Uterus (tissue), 4 donors: ENCODE measurements at places on chromosomes 12 and 14. TPM values are rescaled to one million over a fixed set of nuclear protein-coding genes. Genes with fewer than 3 reads are reported as not detected.

DNA sequence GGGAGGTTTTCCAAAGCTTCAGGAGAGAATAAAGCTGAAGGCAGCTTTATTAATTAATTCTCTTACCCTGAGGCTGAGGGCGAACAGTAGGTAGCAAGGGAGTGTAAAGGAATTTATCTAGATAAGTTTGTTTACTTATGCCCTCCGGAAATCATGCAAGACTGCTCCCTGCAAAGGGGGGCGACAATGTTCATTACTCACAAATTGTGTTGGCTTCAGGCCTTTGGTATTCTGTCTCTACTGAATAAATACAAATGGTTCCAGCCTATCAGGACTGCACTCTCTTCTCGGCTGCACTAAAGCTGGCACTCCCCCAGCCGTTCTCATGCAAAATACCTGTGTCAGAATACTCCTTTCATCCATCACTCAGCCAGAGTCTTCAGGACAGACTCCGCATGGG lies 120.8 kb downstream of the PPHLN1 start:
- no peaks in the 10 kb centered on the region for H3K36me3 ChIP-seq
- no peak overlapping the region for H3K27ac ChIP-seq
- H3K27me3 ChIP-seq = no peaks in the 10 kb centered on the region

- H3K4me1 ChIP-seq = no peaks in the 10 kb centered on the region
- DNase-seq = no peak
- no peak overlapping the region for H3K27ac ChIP-seq
Observed at GRCh38 chr14:23605931-23606585, 27.5 kb upstream of the JPH4 start.

DNA sequence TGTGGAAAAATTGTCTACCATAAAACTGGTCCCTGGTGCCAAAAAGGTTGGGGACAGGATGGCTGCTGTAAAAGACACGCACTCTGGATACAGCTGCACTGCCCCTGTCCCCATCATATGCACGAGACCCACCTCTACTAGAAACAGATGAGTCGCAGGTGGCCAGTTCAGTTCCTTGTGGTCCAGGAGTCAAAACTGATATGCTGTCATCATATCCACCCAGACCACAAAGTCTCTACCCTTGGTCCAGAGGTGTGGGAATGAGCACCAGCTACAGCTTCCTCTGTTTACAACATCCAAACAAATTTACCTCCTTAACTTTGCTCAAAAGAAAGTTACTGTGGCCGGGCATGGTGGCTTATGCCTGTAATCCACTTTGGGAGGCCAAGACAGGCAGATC lies 43.8 kb upstream of the DACT1 start:
- no peaks in the 10 kb centered on the region for H3K36me3 ChIP-seq
- no peak overlapping the region for H3K27ac ChIP-seq
- H3K4me3 ChIP-seq = no peak overlapping the region

The ARHGAP9 gene
- total RNA-seq = 3.2 TPM
